DMS79 treated with DMSO at 0.1 percent for 48 hours (cell line): ENCODE measurements at places on chromosomes 5 and 9.

DNA sequence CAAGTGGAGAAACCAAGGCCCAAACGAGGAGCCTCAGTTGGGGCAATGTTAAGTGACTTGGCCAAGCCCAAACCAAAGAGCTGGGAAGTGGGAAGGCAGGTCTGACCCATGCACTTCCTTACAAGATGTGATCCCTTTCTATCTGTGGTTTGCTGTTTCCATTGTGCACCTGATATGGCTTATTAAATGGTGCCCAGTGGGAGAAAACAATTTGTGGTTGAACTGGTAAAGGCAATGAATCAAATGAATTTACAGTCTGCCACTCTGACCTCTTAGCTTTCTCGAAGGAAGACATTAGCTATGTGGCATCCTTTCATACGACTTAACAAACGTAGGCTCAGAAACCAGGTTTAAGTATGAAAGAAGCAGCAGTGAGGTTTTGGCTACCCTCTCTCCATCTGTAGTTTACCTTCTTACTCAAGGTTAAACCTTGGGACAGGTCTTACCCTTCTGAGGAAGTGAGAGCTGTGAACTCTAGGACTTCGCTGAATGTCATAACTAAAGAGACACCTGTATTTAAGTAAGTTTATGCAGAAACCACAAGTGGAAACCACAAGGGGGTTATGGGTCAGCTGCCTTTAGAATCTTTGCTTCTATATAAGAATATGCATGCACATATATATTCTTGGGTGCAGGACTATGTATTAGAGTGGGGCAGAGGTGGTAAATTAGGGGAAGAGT, 100.5 kb upstream of the SPATA31D4 start:
- no peak for DNase-seq

GRCh38 chr5:147464211-147464610, 45.7 kb downstream of the DPYSL3 start:
- no peak for DNase-seq

- no peak for DNase-seq
These were observed 394.6 kb downstream of the ELAVL2 start for GRCh38 chr9:23431459-23431858.

DNA sequence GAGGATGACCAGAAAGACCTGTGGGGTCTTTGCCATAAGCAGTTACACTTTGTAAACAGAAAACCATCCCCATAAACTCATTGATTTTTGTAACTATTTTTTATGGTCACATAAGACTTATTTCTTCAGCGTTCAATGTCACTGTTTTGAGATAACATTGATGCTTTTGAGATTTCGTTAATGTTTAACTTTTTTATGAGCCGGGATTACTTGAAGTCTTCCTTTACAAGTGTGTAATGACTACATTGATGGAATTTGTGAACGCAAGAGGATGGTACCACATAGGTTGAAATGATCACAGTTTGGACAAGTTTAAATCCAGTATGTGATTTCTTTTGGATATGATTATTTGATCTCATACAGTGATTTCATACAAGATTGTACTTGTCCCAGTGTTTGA, 1.8 kb downstream of the SLC12A2 start:
- no peak for DNase-seq

GRCh38 chr5:139588962-139589361, 27.8 kb downstream of the UBE2D2 start:
- no peak for DNase-seq
